ENCODE measurements at places on chromosomes 2 and 18.

DNA sequence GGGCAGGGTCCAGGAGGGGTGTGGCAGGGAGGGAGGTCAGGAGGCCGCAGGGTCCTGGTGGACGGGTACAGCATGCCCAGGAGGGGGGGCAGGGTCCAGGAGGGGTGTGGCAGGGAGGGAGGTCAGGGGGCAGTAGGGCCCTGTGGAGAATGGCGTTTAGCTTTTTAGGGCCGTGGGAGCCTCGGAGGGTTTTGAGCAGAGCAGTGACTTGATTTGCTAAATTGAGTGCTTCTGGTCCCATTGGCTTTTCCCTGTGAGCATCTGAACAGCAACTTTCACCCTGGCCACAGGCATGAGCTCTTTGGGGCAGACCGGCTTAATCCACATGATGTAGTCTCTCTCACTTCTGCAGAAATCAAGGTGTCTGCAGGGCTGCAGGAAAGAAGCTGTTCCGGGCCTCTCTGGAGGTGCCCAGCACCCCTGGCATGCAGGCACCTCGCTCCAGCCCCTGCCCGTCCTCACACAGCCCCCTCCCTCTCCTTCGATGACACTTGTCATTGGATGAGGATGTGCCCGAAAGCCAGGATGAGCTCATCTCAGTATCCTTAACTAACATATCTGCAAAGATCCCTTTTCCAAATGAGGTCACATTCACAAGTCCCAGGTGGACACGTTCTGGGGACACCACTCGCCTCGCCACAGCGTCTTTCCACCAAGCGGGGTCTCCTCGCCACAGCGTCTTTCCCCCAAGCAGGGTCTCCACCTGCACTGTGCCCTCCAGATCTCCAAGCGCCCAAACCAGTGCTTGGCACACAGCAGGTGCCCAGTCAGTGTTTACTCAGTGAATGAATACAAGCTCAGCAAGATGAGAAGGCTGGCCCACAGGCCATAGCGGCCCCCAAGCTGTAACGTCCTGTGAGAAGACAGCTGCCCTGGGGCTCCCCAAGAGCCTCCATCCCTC, 94.0 kb downstream of the NDUFA10 start:
- no peak for DNase-seq

DNA sequence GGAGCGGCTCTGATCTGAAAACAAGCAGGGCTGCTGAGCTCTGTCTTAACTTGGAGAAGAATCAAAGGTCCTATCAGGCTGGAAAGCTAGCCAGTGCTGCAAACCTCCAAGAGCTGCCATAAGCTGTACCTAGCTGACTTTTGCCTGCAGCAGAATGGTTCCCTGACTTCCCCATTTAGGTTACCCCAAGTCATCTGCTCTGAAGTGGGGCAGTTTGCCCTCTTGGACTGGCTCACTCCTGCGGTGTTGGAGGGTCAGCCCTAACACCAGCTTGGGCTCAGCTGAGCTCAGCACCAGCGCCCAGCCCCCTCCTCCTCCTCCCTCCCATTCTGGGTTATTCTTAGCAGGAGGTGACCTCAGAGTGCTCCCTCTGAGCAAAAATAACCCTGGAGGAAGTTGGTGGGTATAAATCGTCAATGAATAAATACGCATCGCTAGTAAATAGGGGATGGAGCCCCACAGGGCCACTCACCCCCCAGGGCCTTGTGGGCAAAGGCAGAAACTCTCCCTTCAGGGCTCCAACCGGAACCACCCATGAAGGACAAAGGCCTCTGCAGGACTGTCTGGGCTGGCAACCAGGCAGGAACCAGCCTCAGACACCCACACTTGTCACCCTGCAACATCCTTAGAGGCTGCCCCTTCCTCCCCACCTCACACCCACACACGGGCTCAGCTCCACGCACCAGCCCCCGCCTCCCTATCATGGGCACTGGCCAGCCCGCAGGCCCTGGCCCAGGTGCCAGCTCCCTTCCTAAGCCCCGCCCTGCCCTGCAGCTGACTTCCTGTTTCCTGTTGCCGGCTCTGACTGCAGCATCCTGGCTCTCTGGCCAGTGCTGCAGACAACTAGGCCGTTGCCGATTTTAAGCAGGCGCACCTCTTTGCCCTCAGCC, 46.9 kb downstream of the DNMT3A start:
- peak; percentile 39 for DNase-seq

DNA sequence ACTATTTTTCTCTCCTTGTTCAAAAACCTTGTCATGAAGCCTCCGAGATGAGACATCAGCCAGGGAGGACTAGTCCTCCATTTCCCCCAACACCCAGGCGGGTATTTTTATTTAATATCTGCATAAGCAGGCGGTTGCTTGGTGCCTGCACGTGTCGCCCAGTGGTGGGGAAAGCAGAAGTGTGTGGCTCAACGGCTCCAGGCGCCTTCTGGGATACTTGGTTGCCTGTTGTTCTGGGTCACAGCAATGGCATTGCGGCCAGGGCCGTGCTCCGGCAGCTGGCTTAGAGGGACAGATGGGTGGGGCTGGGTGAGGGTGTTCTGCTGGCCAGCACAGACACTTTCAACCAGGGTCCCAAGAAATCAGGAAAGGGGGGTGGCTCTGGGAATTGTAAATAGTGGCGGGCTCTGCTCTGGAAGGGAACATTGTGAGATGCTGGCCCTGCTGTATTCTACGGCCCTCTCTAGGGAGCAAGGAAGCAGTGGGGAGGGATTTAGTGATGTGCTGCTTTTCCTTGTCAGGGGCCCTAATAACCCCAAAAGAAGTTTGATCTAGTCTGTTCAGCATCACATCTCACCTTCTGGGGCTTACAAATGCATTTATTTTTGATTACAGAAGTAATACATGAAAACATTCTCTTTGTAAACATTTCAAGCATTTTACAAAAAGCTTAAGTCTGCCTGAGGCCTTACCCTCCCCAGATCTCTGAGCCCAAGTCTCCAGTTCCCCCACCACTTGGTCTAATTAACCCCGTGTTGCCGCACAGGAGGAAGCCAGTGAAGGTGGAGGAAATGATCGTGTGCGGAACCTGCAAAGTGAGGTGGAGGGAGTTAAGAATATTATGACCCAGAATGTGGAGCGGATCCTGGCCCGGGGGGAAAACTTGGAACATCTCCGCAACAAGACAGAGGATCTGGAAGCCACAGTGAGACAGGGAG, 1.1 kb downstream of the VAMP8 start:
- no peak for DNase-seq

DNA sequence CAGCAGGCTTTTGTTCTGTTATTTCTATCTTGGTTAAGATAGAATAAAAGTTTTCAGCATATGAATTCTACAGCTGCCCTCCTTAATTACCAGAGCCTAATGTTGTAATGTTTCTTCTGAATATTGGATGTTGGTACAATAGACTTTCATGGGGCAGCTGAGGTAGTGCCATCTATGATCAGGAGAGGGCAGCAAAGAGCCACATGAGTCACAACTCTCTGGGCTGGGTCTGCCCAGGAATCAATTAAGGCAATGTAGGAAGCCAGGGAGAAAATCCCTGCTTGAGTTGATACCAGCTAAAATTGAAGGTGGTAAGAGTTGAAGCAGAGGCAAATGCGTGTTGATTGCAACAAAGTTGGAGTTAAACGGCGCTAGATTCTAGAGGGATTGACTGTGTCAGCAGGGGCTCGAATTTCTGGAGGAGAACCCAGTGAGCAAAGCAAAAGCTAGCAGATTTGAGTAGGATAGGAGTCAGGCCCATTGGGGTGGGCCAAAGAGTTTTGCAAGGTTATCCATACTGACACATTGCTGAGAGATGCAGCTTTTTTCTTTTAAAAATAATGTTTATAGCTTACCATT, 10.6 kb upstream of the MC5R start:
- peak; percentile 81 for DNase-seq

DNA sequence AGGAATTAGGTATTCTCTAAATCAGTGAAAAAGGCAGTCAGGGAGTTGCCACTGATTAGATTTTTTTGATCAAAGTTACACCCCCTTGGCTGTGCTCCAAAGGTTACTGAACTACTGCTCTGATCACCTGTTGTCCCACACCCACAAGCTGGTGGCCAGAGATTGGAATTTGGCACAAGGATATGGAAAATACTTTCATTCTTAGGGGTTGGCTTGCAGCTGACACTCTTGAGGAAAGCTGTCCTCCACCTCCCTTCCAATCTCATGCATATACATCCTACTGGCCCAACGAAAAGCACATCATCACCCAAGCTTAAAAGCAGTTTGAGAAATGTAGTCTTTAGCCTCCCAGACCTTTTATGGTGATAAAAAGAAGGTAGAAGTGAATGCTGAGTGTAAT, 329.5 kb upstream of the CHAC2 start:
- no peak for DNase-seq

- no peak for DNase-seq
Measured at GRCh38 chr2:102050854-102051391, 59.2 kb downstream of the IL1R2 start.

DNA sequence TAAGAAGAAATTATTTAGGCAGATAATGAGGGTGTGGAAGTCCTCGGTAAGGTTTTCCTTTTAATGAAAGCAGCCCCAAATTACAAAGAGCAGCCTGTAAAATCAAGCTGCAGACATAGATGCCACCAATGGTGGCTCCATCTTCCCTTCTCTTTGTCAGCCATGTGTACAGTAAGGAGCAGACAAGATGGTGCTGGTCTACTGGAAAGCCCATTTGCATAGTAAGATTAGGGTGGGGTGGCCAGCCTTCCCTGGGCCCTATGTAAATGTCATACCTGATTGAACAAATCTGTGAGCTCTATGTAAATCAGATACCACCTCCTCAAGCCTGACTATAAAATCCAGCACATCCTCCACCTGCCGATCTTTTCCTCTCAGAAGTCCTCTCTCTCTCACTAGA, 154.4 kb upstream of the SERTAD2 start:
- DNase-seq, result no peak

DNA sequence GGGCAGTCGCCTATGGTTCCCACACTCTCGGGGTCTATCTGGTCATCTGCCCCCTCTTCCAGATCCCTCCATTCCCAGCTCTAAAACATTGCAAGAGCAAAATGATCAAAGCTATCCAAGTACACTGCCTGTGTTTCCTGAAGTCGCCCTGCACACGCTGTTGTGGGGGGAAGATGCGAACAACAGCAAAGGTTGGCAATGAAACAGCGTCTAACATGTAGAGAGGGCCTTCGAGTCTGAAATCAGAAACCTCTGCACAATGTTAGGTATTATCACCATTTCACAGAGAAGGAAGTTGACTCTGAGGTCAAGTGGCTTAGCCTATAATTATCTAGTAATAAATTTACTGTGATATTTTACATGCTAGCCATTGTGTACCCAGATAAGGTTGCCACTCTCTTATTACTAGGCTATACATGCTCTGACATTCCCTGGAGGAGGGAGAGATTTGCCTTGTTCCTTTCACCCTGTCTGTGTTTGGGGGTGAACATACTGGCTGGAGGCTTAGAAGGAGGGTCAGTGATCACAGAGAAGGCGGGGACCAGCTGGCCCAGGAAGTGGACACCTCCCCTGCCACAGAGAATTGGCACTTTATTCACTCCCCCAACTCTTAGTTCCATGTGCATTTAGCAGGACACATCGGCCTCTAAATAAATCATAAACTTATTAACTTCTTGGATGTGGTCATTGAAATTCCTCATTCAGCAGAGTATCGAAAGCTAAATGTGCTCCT, 36.8 kb downstream of the KCTD1 start:
- no peak for DNase-seq

DNA sequence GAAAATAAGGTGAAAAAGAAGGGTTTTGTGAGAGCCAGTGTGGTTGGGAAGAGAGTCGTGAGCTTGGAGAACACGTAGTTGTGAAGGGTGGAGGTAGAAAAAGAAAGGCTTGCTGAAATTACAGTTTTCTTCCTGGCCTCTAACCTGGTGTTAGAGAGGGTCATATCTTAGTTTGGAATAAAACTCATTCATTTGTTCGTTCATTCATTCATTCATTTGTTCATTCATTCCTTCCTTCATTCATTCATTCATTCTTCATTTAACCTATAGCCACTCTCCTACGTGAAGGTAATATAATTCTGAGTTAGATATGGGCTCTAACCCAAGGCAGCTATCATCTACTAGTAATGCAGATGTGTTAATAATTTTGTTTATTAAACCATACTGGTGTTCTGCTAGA, 111.8 kb upstream of the ZNF521 start:
- no peak for DNase-seq

DNA sequence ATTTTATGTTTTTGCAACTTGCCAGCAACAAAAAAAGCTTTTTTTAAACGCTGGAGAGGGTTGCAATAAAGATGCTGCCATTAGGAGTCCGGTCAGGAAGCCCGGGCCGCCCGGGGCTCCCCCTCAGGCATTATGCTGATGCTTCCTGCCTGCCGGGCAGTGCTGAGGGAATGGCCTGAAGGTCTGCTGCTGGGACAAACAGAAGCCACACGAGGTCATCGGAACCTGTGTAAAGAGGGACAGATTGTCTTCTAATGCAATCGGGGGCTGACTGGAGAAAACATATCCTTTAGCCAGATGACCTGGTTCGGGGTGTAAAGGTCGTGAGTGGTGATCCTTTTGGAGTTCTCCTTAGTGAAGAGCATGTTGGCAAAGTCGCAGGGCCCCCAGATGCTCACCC, 2.3 kb downstream of the IMPA2 start:
- DNase-seq, result no peak

DNA sequence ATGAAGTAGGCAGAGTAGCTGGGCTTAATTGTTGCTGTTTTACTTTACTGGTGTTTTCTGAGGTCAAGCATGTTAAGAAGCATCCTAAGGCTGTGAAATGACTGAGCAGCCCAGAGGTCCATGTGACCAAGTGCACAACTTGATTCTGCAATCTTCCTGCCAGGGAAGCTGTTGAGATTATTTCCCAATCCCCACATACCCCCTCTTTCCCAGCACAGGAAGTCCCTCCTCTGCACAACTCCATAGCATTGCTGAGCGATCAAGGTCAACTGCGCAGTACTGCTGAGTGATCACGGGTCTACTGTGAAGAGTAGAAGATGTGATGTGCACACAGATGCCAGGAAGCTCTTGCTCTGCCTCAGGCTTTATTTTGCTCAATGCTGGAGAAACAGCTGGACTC, 105.8 kb downstream of the GALNT14 start:
- DNase-seq, result no peak

GRCh38 chr2:120658042-120658769, 77.5 kb upstream of the GLI2 start:
- DNase-seq, result no peak

GRCh38 chr2:6967301-6967700, 50.1 kb downstream of the RNF144A start:
- no peak for DNase-seq

DNA sequence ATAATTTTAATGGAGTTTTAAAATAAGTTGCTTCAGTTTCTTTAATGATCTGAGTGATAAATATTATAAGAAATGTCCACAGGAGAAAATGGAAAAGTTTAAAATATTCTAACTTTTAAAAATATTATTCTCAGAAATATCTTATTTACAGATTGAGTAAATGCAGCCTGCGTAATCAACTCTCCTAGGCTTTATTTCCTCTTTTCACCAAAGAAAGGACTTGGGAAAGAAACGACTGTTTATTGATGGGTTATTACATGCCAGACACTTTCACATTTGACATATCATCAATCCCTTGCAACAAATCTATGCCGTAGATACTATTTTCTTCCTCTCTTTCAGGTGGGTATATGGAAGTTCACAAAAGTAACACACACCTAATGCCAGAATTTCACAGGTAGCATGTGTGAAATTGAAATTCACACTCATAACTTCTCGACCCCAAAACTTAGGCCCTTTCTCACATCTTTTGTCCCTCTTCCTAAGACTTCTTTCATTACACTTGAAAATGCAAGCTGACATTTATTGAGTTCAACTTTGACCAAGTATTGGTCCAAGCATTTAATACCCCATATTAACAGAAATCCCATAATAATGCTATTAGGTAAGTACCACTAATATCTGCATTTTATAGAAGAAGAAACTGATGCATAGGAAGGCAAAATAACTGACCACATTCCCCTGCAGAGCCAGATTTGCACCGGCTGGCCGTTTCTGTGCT, 49.2 kb downstream of the MYOM1 start:
- DNase-seq, result no peak

Data from RWPE1 (cell line).